ENCODE measurements at places on chromosomes 5 and 9.

- no peak for DNase-seq
Measured at GRCh38 chr9:72537671-72538070, 16.3 kb downstream of the TMC1 start.

- DNase-seq = no peak
Measured at GRCh38 chr9:138047469-138048040, 170.0 kb downstream of the CACNA1B start.

DNA sequence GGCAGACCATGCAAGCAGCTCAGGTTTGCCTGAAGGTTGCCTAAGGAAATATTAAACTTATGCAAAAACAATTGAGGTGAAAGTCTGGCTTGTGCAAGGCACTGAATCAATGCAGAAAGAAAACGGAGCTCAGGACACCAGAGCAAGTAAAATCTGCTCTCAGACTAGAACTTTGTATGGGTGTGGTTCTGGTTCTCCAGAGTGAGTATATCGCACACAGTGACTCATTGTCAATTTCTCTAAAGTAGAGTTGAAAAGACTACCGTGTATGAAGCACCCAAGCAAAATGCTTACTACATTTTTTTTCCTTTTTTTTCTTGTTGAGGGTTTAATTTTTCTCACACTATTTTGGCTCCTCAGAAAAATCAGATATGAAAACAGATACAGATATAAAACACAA lies 650.3 kb upstream of the CDH10 start:
- DNase-seq = no peak

DNA sequence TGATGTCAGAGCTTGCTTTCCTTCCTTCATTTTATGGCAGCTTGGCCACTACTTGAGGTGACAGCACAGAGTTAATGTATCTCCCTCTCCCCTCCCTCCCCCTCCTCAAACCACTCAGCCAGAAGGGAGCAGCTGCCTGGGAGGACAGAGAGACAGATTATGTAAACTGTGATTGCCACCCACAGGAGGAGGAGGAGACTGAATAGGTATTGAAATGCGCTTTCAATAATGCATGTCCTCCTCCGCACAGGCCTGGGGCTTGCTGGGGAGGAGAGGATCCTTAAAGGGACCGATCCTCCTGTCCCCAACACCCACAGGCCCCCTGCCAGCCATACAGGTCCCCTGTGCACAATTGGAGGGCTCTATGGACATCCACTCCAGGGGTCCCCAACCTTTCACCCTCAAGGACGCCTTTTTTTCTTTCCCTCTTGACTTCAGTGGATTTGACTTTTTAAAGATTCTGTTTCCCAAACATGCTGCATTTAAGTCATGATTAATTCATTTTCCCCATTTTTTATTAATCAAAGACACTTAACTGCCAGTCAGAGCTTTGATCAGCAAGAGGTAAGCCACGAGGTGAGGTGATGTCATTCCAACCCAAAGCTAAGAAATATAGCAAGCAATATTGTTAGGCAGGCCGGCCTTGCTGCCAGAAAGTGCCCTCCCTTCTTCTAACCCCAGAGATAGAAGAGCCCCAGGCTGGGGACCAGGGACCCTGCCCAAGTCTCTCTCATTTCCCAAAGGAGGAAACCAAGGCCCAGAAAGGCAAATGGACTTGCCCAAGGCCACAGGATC lies 47.5 kb upstream of the CPLX2 start:
- no peak for DNase-seq

DNA sequence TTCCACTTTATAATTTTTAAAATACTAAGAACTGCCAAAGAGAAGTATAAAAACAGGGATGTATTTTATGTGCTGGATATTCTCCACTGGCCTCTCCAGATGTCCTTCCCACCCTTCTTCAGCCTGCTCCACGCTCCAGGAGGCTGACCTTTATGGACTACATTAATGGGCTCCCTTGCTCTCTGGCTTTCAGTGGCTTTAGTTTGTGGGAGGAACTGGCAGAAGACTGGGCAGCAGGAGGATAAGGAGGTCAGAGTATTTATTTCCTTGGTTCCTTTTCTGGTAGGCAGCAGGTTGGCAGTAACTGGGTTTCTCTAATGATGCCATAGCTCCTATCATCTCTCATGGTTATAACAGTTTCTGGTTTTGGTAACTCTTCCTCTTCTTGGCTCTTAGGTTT lies 133.9 kb downstream of the PAM start:
- no peak for DNase-seq

DNA sequence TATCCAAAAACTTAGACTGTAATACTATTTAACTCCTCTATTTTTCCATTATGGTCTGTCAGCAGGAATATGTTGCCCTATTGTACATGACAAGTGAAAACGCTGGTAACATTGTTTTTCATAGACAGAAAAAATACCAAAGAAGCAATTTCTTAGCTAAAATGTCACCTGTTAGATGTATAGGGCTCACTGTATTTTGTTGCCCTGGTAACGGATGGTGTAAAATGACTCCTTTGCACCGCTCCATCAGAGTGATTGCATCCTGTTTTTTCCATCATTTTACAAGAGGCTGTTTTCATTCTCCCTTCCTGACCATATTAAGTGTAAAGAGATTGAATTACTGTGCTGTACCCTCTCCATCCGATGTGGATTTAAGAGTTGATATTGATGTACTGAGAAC lies 460.1 kb upstream of the TLE4 start:
- no peak for DNase-seq

DNA sequence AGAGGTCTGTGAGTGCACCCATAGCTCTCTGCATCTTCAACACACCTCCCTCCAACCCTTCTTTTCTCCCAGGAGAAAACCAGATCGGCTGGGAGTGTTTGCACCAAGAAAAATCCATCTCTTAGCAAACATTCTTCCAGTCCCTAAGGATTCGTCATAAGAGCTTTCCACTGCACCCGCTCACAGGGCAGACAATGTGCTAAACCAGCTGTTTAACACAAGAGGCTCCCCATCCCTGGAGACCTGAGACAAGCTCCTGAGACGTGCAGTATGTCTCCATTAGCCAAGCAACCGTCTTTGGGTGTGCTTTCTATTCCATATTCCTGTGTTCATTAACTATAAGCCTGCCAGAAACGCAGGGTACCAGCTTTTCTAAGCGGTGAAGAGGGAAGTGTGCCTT lies 93.6 kb upstream of the ZNF462 start:
- DNase-seq = peak; percentile 44

DNA sequence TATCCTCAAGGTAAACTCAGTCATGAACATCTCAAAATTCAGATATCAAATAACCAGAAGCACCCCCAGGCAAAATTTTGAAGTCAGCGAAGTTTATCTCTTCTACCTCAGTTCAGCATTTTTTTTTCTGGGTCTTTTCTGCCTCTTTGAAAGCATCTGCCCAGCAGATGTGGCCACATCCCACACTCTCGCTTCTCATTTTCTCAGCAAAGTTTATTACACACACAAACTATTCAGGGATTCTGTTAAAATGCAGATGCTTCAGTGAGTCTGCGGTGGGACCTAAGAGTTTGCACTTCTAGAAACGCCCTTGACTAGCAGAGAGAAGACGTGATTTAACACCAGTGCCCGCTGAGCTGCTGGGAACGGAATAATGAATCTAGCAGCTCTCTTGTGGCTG lies 19.3 kb downstream of the RASEF start:
- DNase-seq = no peak

- DNase-seq = no peak
Measured at GRCh38 chr9:16960084-16960483, 89.6 kb upstream of the BNC2 start.

- no peak for DNase-seq
Measured at GRCh38 chr5:133534566-133534965, 77.8 kb downstream of the FSTL4 start.

Measured in T47D (cell line).